ENCODE measurements at places on chromosomes 5 and 9. TPM values are rescaled to one million over a fixed set of nuclear protein-coding genes. Genes with fewer than 3 reads are reported as not detected.

The TMEM252 gene
- total RNA-seq: not detected

The PCDHGA5 gene
- 1.2 TPM for total RNA-seq

The SPRY4 gene
- total RNA-seq: 9.7 TPM

The SPATA9 gene
- total RNA-seq: not detected

The ANKRD20A1 gene
- total RNA-seq: 1.7 TPM

Measured in endothelial cell of coronary artery (primary cell).